ENCODE measurements at places on chromosomes 3 and 15.

DNA sequence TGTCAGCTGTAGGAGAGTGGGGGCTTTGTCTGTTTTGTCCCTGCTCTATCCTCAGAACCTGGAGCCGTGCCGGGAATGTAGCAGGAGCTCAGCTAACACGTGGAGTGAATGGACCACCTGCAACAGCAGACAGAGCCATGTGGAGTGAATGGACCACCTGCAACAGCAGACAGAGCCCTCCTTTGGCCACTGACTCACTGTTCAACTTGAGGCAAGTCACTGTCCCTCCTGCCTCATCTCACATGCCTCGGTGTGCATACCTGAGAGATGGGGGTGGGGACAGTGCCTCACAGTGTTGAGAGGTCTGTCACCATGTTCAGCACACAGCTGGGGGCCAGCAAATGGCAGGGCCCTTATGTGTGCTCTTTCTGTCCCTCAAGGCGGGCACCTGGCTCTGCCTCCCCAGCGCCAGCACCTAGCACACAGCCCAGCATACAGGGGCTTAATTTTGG is 27.9 kb downstream of the FEM1B start:
- no peak for DNase-seq

GRCh38 chr3:28286595-28286994 is 45.2 kb downstream of the CMC1 start:
- peak; percentile 13 for DNase-seq

GRCh38 chr3:32399030-32399620 is 7.5 kb downstream of the CMTM7 start:
- DNase-seq, result peak; percentile 34

DNA sequence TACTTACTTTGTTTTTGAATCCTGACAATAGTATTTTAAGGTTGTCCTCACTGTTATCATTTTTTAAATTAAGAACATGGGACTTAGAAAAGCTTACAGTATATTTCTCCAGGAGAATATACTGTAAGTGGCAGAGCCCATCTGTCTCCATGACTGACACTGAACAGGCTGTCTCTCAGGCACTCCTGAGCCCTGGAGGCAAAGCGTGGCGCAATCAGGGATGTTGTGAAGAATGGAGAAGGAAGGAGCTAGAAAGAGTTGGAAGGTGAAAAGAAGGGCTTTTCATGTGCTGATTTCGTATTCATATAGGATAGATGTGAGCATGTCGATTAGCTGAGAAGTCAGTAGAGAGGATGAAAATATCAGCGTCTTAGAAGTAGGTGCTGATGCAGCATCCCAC is 41.5 kb downstream of the FGF12 start:
- no peak for DNase-seq

DNA sequence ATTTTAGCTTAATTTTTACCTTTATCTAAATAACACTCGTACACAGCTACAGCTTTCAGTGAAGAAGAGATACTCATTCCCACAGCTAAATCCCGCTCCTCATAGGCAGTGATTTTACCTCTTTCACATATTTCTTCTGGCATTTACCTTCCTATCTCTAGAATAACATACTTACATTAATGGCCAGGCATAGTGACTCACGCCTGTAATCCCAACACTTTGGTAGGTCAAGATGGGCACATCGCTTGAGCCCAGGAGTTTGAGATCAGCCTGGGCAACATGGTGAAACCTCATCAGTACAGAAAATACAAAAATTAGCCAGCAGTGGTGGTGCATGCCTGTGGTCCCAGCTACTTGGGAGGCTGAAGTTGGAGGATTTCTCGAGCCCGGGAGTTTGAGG is 80.2 kb downstream of the PPARG start:
- DNase-seq, result no peak

All from urothelium cell line (cell line).